Stimulated activated CD4-positive, alpha-beta T cell treated with anti-CD3 and anti-CD28 coated beads, Interleukin-1b, Interleukin-23, amount 100 ng/mL, for 1 hour (primary cell): ENCODE measurements at places on chromosomes 12 and 14.

- DNase-seq: no peak
These were observed 56.3 kb downstream of the SLC4A8 start for GRCh38 chr12:51480978-51481377.

DNA sequence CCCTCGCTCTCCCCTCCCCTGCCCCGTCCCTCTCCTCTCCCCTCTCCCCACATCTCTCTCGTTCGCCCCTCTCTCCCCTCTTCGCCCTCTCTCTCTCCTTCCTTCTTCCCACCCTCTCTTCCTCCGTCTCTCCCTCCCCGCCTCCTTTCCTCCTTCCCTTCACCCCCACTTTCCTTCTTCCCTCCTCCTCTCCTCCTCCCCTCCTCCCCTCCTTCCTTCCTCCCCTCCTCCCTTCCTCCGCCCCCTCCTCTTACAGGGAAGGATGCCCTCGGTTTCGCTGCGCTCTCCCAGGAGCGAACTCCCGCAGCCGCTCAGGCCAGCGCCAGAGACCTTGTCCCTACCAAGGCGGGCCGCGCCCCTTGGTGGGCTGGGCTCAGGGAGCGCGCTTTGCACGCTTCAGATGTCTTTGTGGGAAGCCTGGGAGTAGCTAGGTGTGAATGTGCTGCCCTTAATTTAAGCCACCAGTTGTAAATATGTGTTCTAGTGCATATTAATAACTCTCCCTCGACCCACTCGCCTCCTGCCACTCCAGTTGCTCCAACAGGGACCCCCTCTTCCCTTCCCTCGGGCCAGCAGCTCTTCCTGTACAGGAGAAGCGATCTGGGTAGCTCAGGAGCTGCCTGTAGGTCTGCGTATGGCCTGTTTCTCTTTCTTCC, 13.3 kb upstream of the MAP3K9 start:
- DNase-seq: no peak

DNA sequence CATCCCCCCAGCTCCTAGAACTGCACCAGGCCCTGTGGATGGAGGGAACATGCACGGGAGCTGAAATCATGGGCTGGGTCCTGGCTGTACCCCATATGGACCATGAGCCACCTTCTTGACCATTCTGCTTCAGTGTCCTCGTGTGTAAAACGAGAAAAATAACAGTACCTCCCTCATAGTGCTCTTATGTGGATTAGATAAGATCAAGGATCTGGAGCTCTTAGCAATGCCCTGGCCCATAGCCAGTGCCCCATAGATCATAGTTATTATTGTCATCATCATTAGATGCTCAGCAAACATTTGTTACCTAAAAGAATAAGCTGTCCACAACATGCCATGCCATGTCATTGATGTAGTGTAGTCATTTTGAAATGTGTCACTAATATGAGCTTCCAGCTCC, 71.3 kb downstream of the SYNE3 start:
- DNase-seq: no peak

- DNase-seq: no peak
These were observed 11.2 kb downstream of the TTC9 start for GRCh38 chr14:70652871-70653270.

GRCh38 chr14:73269729-73270531, 32.6 kb downstream of the PAPLN start:
- no peak for DNase-seq

DNA sequence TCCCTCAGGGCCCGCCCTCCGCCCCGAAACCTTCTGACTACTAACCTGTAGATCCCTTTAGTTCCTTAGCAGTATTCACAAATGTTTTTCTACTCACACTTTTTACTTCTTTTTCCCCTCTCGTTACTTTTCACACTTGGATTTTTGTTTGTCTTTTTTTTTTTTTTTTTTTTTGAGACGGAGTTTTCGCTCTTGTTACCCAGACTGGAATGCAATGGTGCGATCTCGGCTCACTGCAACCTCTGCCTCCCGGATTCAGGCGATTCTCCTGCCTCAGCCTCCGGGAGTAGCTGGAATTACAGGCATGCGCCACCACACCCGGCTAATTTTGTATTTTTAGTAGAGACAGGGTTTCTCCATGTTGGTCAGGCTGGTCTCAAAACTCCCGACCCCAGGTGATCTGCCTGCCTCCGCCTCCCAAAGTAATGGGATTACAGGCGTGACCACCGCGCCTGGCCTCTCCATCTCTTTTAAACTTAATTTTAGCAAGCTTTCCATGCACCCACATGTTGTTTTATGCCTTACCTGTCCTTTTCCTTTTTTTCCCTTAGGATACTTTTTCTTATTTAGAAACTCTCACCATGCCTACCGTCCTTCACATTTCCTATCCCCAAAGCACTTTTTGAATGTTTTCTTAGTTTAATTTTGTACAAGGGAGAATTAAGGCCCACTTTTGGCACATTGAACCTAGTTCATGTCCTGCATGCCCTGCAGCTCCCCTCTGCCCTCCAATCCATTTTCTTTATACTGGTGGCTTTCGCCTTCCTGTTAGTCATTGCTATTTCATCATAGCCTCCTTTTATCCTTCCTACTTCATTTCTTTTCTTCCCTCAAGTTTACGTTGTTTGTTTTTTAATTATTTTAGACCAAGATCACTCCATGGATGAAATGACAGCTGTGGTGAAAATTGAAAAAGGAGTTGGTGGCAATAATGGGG, 1.1 kb downstream of the SP1 start:
- DNase-seq: no peak

DNA sequence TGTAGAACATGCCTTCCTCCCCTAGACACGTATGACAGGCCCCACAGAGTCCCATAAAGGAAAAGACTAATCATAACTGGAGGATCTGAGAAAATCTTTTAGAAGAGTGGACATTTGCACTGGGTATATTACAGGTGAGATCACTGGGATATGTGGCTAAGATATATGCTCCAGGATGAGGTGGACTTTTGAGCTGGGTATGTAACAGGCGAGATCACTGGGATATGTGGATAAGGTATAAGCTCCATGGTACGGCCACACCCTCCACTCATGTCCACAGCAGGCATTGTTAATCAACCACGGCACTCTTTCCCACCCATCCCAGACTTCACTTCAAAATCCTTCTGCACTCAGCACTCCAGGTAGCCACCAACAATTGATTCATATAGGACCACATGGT, 34.1 kb downstream of the CLMN start:
- DNase-seq: no peak

DNA sequence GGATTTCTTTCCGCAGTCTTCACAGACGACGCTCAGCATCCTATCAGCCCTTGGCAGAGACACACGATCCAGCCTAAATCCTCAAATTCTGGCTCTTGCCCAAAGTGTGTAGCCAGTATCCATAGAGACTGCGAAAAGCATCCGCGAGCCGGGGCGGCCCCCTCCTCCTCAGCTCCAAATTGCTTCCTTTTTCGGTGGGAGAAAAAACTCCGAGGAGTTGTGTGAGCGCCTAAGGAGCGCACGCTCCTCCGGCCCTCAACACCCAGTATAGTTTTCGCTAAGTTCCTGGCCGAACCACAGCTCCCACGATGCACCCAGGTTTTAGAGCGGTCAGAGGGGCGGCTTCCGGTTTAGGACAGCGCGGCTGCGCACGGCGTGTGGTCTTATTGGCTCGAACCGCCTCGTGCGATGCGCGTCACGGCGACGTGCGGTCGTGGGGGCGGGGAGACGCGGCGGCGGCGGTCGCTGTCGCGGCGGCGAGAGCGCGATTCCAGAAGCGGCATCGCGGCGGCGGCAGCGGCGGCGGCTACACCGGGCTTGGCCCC, at the start of gene ADIPOR2:
Gene ADIPOR2 (plus strand): TSS at position 493 of the 545 bp plus-strand sequence. CDS start 63,274 bp downstream, outside the sequence.
- peak; percentile 85 for DNase-seq

GRCh38 chr12:25529738-25530137, 23.3 kb downstream of the LMNTD1 start:
- no peak for DNase-seq

DNA sequence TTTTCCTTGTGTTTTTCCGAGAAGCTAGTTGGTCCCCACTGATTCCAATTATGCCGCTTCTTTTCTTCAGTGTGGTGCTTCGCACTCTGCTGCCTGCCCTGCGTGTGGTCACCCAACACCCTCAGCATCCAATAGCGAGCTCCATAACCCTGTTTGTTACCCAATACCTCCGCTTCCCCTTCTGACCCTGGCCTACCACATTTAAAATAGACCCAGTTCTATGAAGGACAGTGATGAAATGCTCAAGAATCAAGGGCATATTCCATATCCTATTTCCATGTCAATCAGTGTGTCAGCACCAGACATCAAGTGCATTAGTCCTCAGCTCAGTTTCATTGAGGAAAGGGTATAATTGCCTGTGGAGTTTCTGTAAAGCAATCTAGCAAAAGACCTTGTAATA, 9.5 kb downstream of the NDRG2 start:
- no peak for DNase-seq

DNA sequence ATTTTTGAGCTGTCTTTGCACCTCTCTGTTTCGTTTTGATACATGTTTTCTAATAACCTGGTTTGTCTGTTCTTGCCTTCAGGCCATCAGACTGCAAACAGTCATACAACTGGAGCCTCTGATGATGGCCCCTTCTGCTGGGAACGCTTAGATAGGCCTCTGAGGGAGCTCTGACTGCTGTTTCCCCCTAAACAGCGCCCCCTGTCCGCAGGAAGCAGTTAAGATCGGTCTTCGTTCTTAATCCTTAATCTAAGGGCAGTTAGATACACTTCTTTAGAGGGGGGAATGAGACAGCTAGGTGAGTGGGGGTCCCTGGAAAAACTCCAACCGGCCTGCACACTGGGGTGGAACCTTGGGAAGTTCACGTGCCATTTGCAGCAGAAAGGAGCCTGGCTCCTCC, 1338.8 kb upstream of the SEL1L start:
- no peak for DNase-seq

GRCh38 chr12:99721715-99722275, 74.2 kb downstream of the GARIN6 start:
- DNase-seq: no peak

- DNase-seq: no peak
These were observed 9.6 kb downstream of the BMP4 start for GRCh38 chr14:53947094-53947445.

DNA sequence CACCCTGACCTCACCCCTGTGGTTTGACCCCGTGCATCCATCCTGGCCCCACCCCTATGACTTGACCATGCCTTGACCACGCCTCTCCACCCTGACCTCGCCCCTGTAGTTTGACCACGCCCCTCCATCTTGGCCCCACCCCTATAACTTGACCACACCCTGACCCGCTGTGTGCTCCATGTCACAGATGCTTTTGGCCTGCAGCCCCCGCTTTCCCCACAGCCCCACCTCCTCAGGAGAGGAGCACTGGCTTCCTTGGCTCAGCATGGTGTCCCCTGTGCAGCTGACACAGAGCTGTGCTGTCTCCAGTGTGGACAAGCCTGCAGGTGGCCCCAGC, 269.9 kb upstream of the SFSWAP start:
- DNase-seq: no peak

GRCh38 chr14:61183196-61183885, 97.8 kb downstream of the TMEM30B start:
- no peak for DNase-seq

DNA sequence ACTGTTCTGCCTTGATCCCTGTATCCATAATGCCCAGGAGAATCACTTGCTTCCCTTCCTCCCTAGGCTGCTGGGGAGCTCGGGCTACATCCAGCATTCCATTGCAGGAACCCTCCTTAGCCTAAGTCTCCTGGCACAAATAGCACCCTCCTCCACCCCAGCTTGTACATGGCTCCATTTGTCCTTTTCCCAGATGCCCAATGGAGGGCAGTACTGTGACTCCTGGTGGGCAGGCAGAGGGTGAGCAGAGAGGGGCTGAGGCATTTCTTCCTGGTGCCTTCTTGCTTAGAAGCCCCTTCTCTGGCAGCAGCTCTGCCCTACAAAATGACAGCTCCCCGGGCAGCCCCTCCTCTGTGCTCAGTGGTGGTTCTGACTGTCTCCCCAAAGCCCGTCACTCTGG, 86.5 kb downstream of the RBM19 start:
- DNase-seq: no peak

- no peak for DNase-seq
These were observed 3.2 kb downstream of the C14orf132 start for GRCh38 chr14:96042248-96042930.
